ENCODE measurements at places on chromosomes 5 and 9. TPM values are rescaled to one million over a fixed set of nuclear protein-coding genes. Genes with fewer than 3 reads are reported as not detected.
A peak's percentile ranks its signal among the peaks of the same experiment; 100 is the strongest.

The SLIT3 gene
- total RNA-seq = 3.2 TPM

The SLC1A3 gene
- total RNA-seq = 0.87 TPM

The SPOCK1 gene
- 8.4 TPM for total RNA-seq

The TAF11L10 gene
- total RNA-seq = not detected

DNA sequence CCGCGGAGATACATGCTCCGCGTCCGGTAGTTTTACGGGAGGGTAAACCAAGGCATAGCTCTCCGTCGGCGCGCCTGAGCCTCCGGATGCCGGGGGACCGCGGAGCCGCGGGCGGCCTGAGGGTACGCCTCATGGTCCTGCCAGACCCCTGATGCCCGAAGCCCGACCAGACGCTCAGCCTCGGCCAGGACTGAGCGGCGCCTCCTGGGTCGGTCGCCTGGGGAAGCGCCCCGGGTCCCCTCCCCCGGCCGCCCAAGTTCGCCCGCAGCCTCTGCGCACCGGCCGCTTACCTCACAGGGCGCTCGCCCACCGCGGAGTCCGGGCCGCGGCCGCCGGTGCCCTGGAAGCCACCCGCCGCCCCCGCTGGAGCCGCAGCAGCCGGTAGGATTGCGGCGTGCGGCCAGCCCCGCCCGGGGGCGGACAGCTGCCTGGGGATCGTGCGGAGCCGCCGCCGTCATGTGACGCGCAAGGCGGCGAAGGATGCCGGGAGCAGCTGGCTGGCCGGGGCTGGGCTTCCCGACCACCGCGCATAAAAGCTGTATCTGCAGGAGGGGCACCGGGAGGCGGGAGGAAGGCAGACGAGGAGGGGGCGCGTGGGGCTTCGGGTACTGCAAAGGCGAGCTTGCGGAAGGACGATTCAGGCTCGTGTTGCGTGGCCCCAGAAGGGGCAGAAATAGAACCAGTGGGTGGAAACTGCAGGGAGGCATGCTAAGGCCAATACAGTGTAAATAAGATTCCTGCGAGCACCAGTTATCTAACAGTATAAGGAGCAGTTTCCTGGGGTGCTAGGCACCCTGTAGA, at the start of gene FBXO10:
Gene FBXO10, minus strand, starts transcription at position 460 of the 801 bp plus-strand sequence. CDS start 34,612 bp downstream, outside the sequence.
- H3K27ac ChIP-seq = peak within 1 kb of the TSS; percentile 88
- no peaks in the 10 kb centered on the region for H3K36me3 ChIP-seq
- DNase-seq = peak; percentile 67
- H3K4me1 ChIP-seq = peaks cover 27% of the 10 kb centered on the region
- no peaks in the 10 kb centered on the region for H3K27me3 ChIP-seq

DNA sequence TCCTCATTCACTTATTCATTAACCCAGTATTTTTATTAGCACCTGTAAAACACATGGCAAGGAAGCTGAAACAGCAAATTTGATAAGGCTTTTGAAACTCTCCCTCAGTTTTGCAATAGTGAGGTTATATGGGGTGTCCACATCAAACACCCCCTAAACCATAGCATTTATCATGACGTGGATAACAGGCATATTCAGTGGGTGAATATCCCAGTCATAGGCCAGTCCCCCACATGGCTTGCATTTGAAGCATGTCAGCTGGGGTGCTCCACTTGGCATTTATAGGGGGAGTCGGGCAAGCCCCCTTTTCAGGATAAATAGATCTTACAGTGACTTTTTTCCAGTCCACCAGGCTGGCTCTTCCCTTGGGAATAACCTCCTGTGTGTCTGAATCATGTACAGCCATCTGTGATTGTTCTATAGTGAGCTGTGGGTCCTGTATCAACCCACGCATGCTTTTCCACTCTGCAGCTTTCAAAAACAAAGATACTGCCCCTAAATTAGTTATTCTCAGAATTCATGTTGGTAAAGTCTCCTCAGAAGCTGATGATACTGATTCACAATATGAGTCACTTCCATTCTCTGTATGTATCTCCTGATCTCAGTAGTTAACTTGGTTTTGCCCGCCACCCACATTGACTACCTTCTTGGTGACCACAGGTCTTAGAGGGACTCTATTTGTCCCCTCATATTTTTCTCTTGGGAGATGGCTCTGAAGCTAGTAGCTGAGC, 84.4 kb upstream of the SPIN1 start:
- H3K27me3 ChIP-seq = no peaks in the 10 kb centered on the region
- H3K36me3 ChIP-seq = no peaks in the 10 kb centered on the region

- H3K4me1 ChIP-seq = peaks cover 12% of the 10 kb centered on the region
- H3K36me3 ChIP-seq = no peaks in the 10 kb centered on the region
- H3K27ac ChIP-seq = no peak overlapping the region
- H3K27me3 ChIP-seq = no peaks in the 10 kb centered on the region
These were observed 129.3 kb upstream of the EPB41L4A start for GRCh38 chr5:112548246-112548881.

DNA sequence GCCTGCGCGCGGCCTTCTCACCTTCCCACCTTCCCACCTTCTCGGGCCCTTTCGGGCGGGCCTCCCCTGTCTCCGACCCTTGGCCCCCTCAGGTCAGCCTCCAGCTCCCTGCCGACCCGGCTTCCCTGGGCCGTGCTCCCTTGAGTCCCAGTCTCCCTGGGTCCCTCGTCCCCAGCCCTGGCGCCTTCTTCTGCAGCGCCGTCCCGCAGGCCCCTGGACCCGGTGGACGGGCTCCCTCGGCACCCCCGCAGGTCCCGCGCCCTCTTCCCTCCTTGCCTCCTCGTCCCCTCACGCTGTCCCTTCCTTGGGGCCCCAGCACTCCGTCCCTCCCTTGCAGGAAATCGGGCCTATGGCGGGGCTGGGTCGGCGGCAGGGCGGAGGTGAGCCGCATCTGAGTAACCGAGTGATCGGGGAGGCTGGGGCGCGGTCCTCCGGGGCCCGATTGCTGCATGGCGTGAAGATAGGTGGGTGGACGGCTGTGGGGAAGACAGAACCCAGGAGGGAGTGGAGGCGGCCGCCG, 7.6 kb downstream of the ARPC5L start:
- peaks cover 62% of the 10 kb centered on the region for H3K4me1 ChIP-seq
- H3K36me3 ChIP-seq = peaks cover 20% of the 10 kb centered on the region
- peak overlapping the region; percentile 99 for H3K4me3 ChIP-seq
- peak overlapping the region; percentile 97 for H3K27ac ChIP-seq
- DNase-seq = peak; percentile 68
- H3K27me3 ChIP-seq = no peaks in the 10 kb centered on the region

DNA sequence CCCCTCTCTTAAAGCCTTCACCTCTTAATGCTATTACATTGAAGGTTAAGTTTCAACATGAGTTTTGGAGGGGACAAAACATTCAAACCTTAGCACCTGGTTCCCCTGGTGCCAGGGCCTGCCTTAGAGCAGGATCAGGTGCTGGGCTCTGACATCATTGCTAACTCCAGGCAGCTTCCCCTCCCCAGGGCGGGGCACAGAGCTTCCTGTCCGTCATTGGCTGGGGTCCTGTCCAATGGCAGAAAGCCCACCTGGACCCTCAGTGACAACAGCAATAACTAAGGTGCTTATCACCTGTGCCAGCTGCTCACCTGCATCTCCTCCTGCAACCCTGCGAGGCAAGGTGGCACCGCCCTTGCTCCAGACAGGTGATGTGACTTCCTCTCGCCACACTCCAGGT, 177.4 kb downstream of the NSG2 start:
- H3K27ac ChIP-seq = no peak overlapping the region
- no peak overlapping the region for H3K4me3 ChIP-seq
- H3K4me1 ChIP-seq = no peaks in the 10 kb centered on the region
- no peak for DNase-seq
- H3K36me3 ChIP-seq = no peaks in the 10 kb centered on the region

DNA sequence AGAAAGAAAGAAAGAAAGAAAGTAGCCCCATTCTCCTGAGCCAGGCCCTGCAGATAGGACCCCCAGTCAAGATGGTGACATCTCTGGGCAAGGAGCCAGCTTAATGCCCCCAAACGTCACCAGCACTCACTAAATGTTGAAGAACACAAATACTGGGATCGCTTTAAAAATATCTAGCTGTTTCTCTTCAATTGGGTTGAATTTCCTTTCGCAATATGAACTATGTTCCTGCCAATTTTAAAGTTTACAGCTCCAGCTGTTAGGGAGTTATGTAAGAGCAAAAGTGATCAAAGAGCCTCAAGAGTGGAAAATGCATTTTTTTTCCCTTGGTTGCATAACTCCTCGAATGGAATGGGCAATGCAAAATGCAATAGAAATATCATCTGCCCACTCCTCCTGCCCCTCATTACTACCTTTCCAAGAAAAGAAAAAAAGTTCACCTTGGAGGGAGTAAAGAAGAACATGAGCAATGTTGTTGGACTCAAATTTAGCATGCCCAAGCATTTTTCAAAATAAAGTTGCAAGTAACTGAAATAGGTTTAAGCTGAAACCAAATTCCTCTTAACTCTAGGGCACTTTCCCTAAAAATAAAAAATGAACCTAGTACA, 244.2 kb upstream of the PIK3R1 start:
- H3K4me1 ChIP-seq = peaks cover 23% of the 10 kb centered on the region
- H3K27ac ChIP-seq = no peak overlapping the region
- no peak for DNase-seq
- H3K36me3 ChIP-seq = no peaks in the 10 kb centered on the region

Measured in stomach (tissue), 19 donors.